ENCODE measurements at places on chromosomes 6 and 20.

GRCh38 chr6:139161169-139161568, 26.3 kb downstream of the HECA start:
- no peak overlapping the region for H3K4me3 ChIP-seq
- H3K27me3 ChIP-seq = no peaks in the 10 kb centered on the region
- DNase-seq = no peak
- peaks cover 9% of the 10 kb centered on the region for H3K4me1 ChIP-seq

GRCh38 chr6:128580224-128581110, 60.1 kb upstream of the PTPRK start:
- no peak overlapping the region for H3K4me3 ChIP-seq
- H3K27me3 ChIP-seq = no peaks in the 10 kb centered on the region
- H3K4me1 ChIP-seq = no peaks in the 10 kb centered on the region
- DNase-seq = no peak
- H3K36me3 ChIP-seq = no peaks in the 10 kb centered on the region

DNA sequence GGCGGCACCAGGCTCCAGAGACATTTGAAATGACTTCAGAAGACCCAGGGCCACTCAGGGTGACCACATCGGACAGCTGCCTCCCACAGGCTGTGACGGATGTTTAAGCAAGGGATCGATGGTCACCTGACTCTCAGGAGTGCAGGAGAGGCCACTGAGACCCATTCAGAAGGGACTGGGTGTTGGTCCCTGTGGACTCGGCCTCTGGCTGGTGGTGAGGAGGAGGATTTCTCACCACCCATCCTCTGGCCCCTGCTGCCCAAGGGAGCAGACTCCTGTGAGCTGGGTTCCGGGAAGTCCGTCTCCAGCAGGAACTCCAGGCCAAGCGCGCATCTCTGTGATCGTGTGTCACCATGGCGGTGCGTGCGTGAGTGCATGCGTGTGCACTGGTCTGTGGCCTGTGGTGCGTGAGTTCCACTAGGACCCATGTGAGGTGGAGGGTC, 25.5 kb downstream of the NPEPL1 start:
- H3K4me1 ChIP-seq = no peaks in the 10 kb centered on the region
- DNase-seq = no peak
- H3K4me3 ChIP-seq = no peak overlapping the region
- no peaks in the 10 kb centered on the region for H3K36me3 ChIP-seq
- H3K27me3 ChIP-seq = no peaks in the 10 kb centered on the region

DNA sequence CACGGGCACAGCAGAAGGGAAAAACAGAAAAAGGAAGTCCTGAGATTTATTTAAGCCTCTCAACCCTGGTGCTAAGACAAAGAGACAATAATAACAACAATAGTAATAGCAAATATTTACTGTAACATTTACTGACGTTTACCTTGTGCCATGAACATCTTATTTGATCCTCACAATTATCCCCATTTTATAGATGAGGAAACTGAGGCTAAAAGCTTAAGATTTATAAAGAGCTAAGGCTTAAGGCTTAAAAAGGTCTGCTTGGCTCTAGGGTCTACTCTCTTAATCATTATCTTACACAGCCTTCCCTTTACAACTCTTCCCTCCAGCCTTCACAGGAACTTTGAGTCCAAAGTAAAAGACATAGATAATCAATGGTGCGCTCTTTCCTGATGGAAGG, 3.3 kb downstream of the WFDC3 start:
- H3K4me3 ChIP-seq = no peak overlapping the region
- H3K4me1 ChIP-seq = peaks cover 5% of the 10 kb centered on the region
- no peaks in the 10 kb centered on the region for H3K36me3 ChIP-seq
- no peak overlapping the region for H3K27ac ChIP-seq
- no peaks in the 10 kb centered on the region for H3K27me3 ChIP-seq
- DNase-seq = no peak

- H3K36me3 ChIP-seq = no peaks in the 10 kb centered on the region
- no peak overlapping the region for H3K4me3 ChIP-seq
- no peak overlapping the region for H3K27ac ChIP-seq
- no peaks in the 10 kb centered on the region for H3K27me3 ChIP-seq
These were observed 32.5 kb downstream of the KDM1B start for GRCh38 chr6:18187701-18188100.

DNA sequence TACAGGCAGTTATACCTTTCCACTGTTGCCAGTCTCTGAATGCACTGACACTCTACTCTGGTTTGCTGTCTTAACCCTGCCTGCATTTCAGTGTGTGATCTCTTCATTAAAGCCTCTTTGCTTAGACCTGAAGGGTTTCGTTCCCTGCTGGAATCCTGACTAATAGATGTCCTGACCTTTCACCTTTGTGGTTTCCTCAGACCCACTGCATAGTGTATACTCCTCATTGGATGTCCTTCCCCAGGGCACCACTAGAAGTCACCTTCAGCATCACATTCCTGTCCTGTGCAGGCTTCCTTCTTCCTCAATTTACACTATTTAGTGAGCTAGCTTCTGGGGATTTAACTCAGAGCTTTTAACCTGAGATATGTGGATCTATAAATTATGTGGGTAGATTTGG, 120.6 kb downstream of the RCAN2 start:
- no peak for DNase-seq
- no peak overlapping the region for H3K27ac ChIP-seq
- no peak overlapping the region for H3K4me3 ChIP-seq
- H3K27me3 ChIP-seq = no peaks in the 10 kb centered on the region
- H3K4me1 ChIP-seq = peaks cover 27% of the 10 kb centered on the region

- H3K27me3 ChIP-seq = no peaks in the 10 kb centered on the region
- peak overlapping the region; percentile 87 for H3K27ac ChIP-seq
- peaks cover 35% of the 10 kb centered on the region for H3K4me1 ChIP-seq
- no peaks in the 10 kb centered on the region for H3K36me3 ChIP-seq
- DNase-seq = no peak
These were observed 97.2 kb downstream of the TMEM242 start for GRCh38 chr6:157226026-157226625.

GRCh38 chr6:41228616-41229015, 467 bp downstream of the TREML4 start:
- no peak overlapping the region for H3K4me3 ChIP-seq
- no peaks in the 10 kb centered on the region for H3K4me1 ChIP-seq
- no peaks in the 10 kb centered on the region for H3K27me3 ChIP-seq
- H3K27ac ChIP-seq = no peak overlapping the region
- DNase-seq = no peak
- H3K36me3 ChIP-seq = no peaks in the 10 kb centered on the region

- no peaks in the 10 kb centered on the region for H3K27me3 ChIP-seq
- no peaks in the 10 kb centered on the region for H3K4me1 ChIP-seq
- no peak overlapping the region for H3K27ac ChIP-seq
- no peak for DNase-seq
- H3K4me3 ChIP-seq = no peak overlapping the region
- no peaks in the 10 kb centered on the region for H3K36me3 ChIP-seq
These were observed 86.3 kb downstream of the RFPL4B start for GRCh38 chr6:112433457-112433856.

DNA sequence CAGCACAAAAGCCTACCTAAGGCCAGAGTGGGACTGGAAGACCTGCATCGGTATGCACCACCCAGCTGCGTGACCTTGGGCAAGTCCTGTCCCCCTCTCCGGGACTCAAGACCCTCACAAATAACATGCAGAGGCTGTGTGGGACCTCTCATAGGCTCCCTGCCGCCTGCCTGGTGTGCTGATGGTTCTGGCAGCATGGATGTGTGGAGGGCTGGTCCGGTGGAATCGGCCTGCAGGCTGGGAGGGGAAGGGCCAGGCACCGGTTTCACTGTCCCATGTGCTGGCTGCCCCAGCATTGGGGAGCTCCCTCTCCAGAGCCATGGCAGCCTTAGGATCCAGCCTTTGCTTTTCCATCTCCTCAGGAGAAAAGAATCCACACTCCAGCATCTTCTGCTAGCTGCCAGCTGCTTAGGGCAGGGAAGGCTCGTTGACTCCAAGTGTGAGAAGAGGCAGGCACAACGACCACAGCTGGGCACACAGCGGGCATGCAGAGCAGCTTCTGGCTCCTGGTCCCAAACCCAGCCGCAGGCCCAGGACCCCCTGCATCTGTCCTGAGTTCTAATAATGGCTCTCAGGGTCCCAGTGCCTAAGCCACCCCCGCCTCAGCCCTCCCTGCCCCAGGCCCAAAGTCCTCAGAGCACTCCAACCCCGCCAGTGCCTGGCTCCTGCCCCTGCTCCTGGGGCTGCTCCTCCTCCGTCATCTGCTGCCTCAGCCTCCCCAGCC, 32.5 kb downstream of the TFEB start:
- no peak overlapping the region for H3K4me3 ChIP-seq
- peaks cover 21% of the 10 kb centered on the region for H3K4me1 ChIP-seq
- H3K36me3 ChIP-seq = no peaks in the 10 kb centered on the region
- no peaks in the 10 kb centered on the region for H3K27me3 ChIP-seq

DNA sequence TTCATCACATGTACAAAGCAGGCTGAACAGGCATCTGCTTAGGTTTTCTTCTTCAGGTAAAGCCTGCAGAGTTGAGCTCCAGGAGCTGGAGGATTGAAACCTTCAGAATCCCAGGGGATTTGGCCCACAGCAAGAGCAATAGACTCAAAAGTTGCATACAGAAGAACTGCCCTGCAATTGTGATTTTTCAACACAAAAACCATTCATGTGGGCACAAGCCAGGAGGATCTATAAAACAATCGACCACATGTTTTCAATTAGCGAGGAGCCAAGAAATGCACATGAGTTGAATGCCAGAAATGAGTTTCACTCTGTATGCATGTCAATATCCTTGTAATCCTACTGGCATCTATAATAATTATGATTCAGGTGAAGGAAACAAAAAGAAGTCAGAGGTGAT, 576.4 kb downstream of the HDGFL1 start:
- no peaks in the 10 kb centered on the region for H3K27me3 ChIP-seq
- no peaks in the 10 kb centered on the region for H3K4me1 ChIP-seq
- no peak overlapping the region for H3K4me3 ChIP-seq
- DNase-seq = no peak
- no peak overlapping the region for H3K27ac ChIP-seq
- H3K36me3 ChIP-seq = no peaks in the 10 kb centered on the region

DNA sequence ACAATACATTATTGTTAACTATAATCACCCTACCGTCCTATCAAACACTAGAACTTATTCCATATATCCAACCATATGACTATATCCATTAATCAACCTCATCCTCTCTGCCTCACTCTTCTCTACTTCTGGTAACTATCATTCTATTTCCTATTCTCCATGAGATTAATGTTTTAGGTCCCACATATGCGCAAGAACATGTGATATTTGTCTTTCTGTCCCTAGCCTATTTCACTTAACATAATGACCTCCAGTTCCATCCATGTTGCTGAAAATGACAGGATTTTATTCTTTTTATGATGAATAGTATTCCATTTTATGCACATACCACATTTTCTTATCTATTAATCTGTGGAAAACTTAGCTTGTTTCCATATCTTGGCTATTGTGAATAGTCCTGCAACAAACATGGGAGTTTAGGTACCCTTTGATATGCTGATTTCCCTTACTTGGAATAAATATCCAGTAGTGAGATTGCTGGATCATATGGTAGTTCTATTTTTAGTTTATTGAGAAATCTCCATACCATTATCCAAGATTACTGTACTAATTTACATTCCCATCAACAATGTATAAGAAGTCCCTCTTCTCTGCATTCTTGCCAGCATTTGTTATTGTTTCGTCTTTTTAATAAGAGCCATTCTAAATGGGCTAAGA, 289.4 kb upstream of the GJE1 start:
- no peaks in the 10 kb centered on the region for H3K36me3 ChIP-seq
- no peak for DNase-seq
- H3K27me3 ChIP-seq = no peaks in the 10 kb centered on the region
- H3K27ac ChIP-seq = no peak overlapping the region
- no peak overlapping the region for H3K4me3 ChIP-seq

- H3K27ac ChIP-seq = no peak overlapping the region
- peak overlapping the region; percentile 96 for H3K4me3 ChIP-seq
- H3K27me3 ChIP-seq = peaks cover 51% of the 10 kb centered on the region
These were observed 2.2 kb downstream of the TFAP2A start for GRCh38 chr6:10412461-10413261.

- H3K27ac ChIP-seq = no peak overlapping the region
- H3K4me3 ChIP-seq = no peak overlapping the region
- no peak for DNase-seq
- H3K36me3 ChIP-seq = no peaks in the 10 kb centered on the region
- no peaks in the 10 kb centered on the region for H3K4me1 ChIP-seq
These were observed 43.4 kb upstream of the SPTLC3 start for GRCh38 chr20:12965212-12965869.

DNA sequence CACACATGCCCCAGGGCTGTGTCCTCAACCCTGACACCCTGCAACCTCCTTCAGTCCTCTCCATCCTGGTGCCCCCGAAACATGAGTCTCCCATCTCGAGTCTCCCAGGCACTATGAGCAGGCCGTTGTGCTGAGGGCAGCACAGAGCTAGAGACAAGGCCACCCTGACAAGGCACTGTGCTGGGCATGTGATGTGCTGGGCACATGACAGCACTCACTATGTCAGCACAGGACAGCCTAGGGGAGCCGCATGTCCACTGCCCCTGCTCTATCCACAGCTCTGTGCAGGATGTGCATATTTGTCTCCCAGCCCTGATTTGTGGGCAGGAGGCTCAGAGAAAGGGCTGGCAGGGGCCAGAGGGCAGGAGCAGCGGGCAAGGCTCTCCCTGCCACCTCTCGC, 362.1 kb upstream of the AGPAT4 start:
- no peaks in the 10 kb centered on the region for H3K27me3 ChIP-seq
- H3K4me1 ChIP-seq = peaks cover 14% of the 10 kb centered on the region
- no peaks in the 10 kb centered on the region for H3K36me3 ChIP-seq

GRCh38 chr6:84687431-84687830, 77.0 kb downstream of the TBX18 start:
- H3K4me3 ChIP-seq = peak overlapping the region; percentile 57
- peak overlapping the region; percentile 74 for H3K27ac ChIP-seq
- H3K27me3 ChIP-seq = no peaks in the 10 kb centered on the region
- no peaks in the 10 kb centered on the region for H3K36me3 ChIP-seq
- no peak for DNase-seq

- H3K4me3 ChIP-seq = no peak overlapping the region
- H3K36me3 ChIP-seq = no peaks in the 10 kb centered on the region
- H3K27ac ChIP-seq = no peak overlapping the region
- no peak for DNase-seq
- H3K4me1 ChIP-seq = peaks cover 17% of the 10 kb centered on the region
These were observed 9.8 kb downstream of the FOXA2 start for GRCh38 chr20:22574545-22575086.

- H3K4me3 ChIP-seq = no peak overlapping the region
- no peak for DNase-seq
- H3K27me3 ChIP-seq = no peaks in the 10 kb centered on the region
- no peaks in the 10 kb centered on the region for H3K36me3 ChIP-seq
These were observed 32.9 kb downstream of the ASXL1 start for GRCh38 chr20:32391003-32391402.

- no peak for DNase-seq
- no peak overlapping the region for H3K27ac ChIP-seq
- no peaks in the 10 kb centered on the region for H3K27me3 ChIP-seq
- H3K36me3 ChIP-seq = no peaks in the 10 kb centered on the region
These were observed 79.9 kb downstream of the GCLC start for GRCh38 chr6:53464927-53465460.

All from thoracic aorta (tissue), 2 donors.